IMR-90 (cell line): ENCODE measurements at places on chromosomes 7 and 10. TPM values are rescaled to one million over a fixed set of nuclear protein-coding genes. Genes with fewer than 3 reads are reported as not detected.

Gene FEZF1
- not detected in 2 replicates for polyA plus RNA-seq

- H3K4me3 ChIP-seq, result no peak overlapping the region
- no peak for DNase-seq
- peaks cover 6% of the 10 kb centered on the region for H3K36me3 ChIP-seq
- peaks cover 3% of the 10 kb centered on the region for H3K4me1 ChIP-seq
- H3K27ac ChIP-seq, result no peak overlapping the region
These were observed 40.7 kb downstream of the RALA start for GRCh38 chr7:39664057-39664456.

Gene STMP1
- polyA plus RNA-seq, result 22.5 and 28.3 TPM in 2 replicates

Gene NPFFR1
- polyA plus RNA-seq, result not detected in 2 replicates

- H3K36me3 ChIP-seq, result no peaks in the 10 kb centered on the region
- no peaks in the 10 kb centered on the region; the same call in 1 of the 2 replicates for H3K27me3 ChIP-seq
- no peak for DNase-seq
- H3K27ac ChIP-seq, result no peak overlapping the region
- H3K4me3 ChIP-seq, result no peak overlapping the region
- no peaks in the 10 kb centered on the region for H3K4me1 ChIP-seq
These were observed 213.8 kb downstream of the COBL start for GRCh38 chr7:51102828-51103227.

DNA sequence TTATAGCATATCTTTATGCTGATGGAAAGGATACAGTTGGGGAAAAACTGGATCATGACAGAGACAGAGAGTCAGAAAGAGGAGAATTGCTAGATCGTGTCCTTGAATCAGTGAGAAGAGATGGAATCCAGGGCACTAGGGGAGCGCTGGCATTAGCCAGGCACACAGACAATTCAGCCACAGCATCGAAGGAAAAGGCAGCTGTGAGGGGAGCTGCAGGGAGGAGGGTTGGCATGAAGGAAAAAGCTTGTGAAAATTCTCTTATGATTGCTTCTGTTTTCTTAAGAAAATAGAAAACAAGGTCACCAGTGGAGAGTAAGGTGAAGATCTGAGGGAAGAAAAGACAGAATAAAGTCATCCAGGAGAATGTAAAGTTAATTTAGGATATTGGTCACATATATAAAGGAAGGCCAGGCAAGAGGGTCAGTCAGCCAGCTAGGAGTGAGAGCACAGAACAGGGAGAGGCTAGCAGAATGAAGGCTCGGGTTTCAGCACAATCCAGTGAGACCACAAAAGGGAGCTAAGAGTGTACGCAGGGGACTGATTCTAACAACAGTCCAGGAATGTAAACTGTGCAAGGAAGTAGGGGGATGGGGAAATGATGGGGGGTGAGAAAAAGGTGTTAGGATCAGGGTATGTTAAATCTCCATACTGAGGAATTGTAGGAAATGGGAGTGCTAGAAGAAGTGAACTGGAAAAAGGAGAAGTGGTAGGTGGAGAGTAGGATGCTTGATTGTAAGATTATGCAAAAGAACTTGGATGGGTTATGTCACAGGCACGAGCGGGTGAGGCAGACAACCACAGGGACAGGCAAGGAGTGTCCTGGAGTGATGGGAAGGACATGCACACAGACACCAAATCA, 112.0 kb downstream of the RNF32 start:
- H3K4me1 ChIP-seq, result peaks cover 22% of the 10 kb centered on the region
- no peak overlapping the region for H3K4me3 ChIP-seq
- no peaks in the 10 kb centered on the region for H3K27me3 ChIP-seq
- peak; percentile 83 for DNase-seq
- no peaks in the 10 kb centered on the region for H3K36me3 ChIP-seq

DNA sequence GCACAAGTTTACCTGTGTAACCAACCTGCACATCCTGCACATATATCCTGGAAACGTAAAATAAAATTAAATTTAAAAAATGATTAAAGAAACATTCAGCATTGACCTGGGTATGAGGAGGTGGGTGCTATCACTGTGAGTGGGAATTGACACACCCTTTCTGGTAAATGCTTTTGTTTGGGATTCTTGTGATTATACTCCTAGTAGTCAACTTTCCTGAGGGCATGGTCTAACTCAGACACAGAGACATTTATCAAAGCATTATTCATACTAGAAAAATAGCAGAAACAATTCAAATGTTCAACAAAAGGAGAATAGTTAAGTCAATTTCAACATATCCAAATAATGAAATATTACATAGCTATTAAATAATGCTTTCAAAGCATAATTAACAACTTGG, 44.2 kb downstream of the CNNM2 start:
- H3K36me3 ChIP-seq, result no peaks in the 10 kb centered on the region
- peaks cover 14% of the 10 kb centered on the region for H3K4me1 ChIP-seq
- H3K27ac ChIP-seq, result no peak overlapping the region
- H3K27me3 ChIP-seq, result no peaks in the 10 kb centered on the region

Gene ARHGEF5
- polyA plus RNA-seq, result 0.10 and 0.19 TPM in 2 replicates

- no peaks in the 10 kb centered on the region for H3K4me1 ChIP-seq
- no peak overlapping the region for H3K4me3 ChIP-seq
- DNase-seq, result no peak
- no peaks in the 10 kb centered on the region for H3K36me3 ChIP-seq
- no peaks in the 10 kb centered on the region for H3K27me3 ChIP-seq
These were observed 385.2 kb upstream of the KLF6 start for GRCh38 chr10:4170181-4170580.

DNA sequence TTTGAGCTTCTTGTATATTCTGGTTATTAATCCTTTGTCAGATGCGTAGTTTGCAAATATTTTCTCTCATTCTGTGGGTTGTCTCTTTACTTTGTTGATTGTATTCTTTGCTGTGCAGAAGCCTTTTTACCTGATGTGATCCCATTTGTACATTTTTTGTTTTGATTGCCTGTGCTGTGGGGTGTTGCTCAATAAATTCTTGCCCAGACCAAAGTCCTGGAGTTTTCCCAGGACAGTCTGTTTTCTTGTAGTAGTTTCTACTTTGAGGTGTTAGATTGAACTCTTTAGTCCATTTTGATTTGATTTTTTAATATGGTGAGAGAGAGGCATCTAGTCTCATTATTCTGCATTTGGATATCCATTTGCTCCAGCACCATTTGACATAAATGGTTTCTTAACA, 588.7 kb upstream of the MBL2 start:
- H3K27me3 ChIP-seq, result no peaks in the 10 kb centered on the region
- H3K4me1 ChIP-seq, result no peaks in the 10 kb centered on the region
- no peak overlapping the region for H3K4me3 ChIP-seq
- H3K36me3 ChIP-seq, result no peaks in the 10 kb centered on the region
- DNase-seq, result no peak
- no peak overlapping the region for H3K27ac ChIP-seq

Gene SLC18A2
- polyA plus RNA-seq, result not detected in 2 replicates

GRCh38 chr7:47095946-47096345, 486.0 kb downstream of the TNS3 start:
- peak; percentile 28 for DNase-seq
- no peaks in the 10 kb centered on the region for H3K27me3 ChIP-seq
- no peaks in the 10 kb centered on the region for H3K36me3 ChIP-seq
- no peak overlapping the region for H3K4me3 ChIP-seq

Gene ADCK2
- polyA plus RNA-seq, result 6.9 and 7.1 TPM in 2 replicates

GRCh38 chr10:34667177-34667576, 147.9 kb downstream of the PARD3 start:
- DNase-seq, result no peak
- peaks cover 3% of the 10 kb centered on the region; the same call in 1 of the 2 replicates for H3K4me1 ChIP-seq
- no peaks in the 10 kb centered on the region for H3K36me3 ChIP-seq
- H3K4me3 ChIP-seq, result no peak overlapping the region

Gene TMEM229A
- not detected in 2 replicates for polyA plus RNA-seq

Gene MPLKIP
- polyA plus RNA-seq, result 28.9 and 35.9 TPM in 2 replicates

DNA sequence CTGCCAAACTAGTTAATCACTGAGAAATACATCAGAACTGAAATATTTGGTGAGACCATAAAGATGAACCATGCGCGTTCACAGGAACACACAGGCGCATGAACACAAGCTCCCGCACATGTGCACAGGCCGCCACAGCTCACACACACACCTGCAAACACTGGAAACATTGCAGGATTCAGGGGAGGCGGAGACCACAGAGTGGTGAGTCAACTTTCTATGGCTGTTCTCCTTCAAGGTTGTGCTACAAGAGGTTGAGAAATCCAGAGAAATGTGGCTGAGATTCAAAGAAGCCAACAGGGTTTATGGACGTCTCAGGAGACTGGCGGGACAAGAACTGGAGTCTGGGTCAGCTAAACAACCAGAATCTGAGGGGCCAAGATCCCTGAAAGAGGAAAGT, 17.8 kb downstream of the ESYT2 start:
- H3K27ac ChIP-seq, result peak overlapping the region; percentile 22; the same call in 1 of the 2 replicates
- no peaks in the 10 kb centered on the region for H3K27me3 ChIP-seq
- no peak overlapping the region for H3K4me3 ChIP-seq
- peak; percentile 63 for DNase-seq
- peaks cover 23% of the 10 kb centered on the region for H3K4me1 ChIP-seq
- no peaks in the 10 kb centered on the region; the same call in 1 of the 2 replicates for H3K36me3 ChIP-seq

DNA sequence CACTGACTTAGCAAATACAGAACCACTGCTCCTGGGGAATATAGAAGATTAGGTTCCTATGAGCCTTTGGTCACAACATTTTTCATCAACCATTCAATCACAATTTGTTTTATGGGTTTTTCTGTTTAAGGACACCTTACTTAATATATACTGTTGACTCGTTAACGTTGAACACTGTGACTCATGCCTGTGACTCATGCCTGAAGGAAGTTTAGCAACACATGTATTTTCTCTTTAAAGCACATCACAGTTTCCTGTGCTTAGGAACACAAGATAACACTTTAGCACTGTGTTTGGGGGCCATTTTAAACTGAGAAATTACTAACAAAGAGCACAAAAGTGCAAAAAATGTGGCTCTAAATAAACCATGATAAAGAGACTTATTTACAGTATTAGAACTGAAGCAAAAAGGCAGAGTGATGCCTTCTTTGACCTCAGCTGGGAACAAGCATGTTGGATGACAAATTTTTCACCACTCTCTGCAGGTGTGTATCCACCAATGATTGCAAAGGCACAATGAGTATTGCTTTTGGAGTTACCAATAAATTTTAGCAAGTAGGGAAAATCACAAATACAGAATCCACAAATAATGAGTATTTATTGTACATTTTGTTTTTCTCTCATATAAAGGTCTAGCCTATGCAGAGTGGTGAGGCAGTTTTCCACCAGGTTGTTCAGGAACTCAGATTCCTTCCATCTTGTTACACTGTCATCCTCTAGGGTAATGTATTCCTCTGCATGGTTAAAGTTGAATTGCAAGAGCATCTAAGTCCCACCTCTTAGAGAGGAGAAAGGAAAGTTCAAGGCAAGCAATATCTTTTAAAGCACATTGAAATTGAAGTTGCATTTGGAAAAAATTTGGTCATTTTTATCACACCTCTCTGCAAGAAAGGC, 7.3 kb downstream of the FGFBP3 start:
- no peak overlapping the region for H3K4me3 ChIP-seq
- peak overlapping the region; percentile 33; the same call in 1 of the 2 replicates for H3K27ac ChIP-seq
- peak; percentile 97 for DNase-seq
- H3K4me1 ChIP-seq, result peaks cover 2% of the 10 kb centered on the region
- H3K36me3 ChIP-seq, result no peaks in the 10 kb centered on the region
